ENCODE measurements at places on chromosomes 6 and 20.
A peak's percentile ranks its signal among the peaks of the same experiment; 100 is the strongest.

GRCh38 chr6:4571011-4571410 lies 205.2 kb upstream of the CDYL start:
- DNase-seq: no peak

GRCh38 chr6:112086744-112087135 lies 542 bp downstream of the TUBE1 start:
- DNase-seq: peak; percentile 63

DNA sequence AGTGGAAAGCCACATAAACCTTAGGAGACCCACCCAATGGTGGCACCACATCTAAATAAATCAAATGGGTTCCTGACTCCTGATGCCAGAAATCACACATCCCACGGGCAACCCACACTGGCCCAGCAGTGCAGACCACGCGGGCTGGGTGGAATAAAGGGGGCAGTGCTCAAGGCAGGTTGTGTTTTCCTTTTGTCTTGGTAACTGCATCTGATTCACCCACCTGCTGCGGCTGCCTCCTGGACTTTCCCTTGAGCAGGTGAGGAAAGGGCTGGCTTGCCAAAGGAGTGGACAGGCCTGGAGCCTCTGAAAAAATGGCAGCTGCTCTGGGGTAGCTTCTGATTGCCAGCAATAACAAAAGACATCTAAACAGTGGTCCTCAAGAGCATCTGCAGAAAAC lies 119.5 kb upstream of the KCNK16 start:
- DNase-seq: no peak

GRCh38 chr6:49001856-49002541 lies 461.1 kb downstream of the MMUT start:
- DNase-seq: no peak

- no peak for DNase-seq
These were observed 16.2 kb downstream of the DNAJC5 start for GRCh38 chr20:63911176-63911575.

GRCh38 chr20:32706486-32706885 lies 32.7 kb upstream of the C20orf203 start:
- no peak for DNase-seq

DNA sequence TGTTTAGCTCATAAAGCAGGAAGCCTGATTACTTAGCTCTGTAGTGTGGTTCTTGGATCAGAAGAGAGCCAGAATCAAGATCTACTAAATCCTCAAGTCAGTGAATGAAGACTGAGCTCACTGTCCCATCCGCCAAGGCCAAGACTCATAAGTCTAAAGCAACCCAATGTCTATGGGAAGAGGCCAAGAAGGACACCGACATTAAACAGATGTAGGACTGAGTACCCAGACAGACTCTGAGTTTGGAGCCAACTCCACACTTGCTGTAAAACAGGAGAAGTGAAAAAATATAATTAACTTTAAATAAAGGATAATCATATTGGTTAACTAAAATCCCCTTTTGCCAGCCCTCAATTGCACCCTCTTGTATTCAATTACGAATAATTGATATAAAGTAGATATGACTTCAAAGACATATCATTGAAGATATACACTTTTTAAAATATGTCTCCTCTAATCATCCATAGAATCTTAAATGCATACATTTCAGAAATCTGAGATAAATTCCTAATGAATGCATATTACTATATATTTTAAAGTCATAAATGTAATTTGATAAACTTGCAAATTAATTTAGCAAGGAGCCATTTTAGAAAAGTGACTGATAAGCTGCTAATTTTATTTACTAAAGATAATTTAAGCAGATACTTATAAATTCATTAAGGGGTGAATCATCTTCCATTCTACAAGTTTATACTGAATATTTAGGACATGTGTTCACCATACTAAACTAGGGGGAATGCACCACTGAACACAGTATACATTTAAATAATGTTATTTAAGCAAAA lies 617.0 kb upstream of the ARID1B start:
- DNase-seq: no peak

- no peak for DNase-seq
These were observed 111.9 kb downstream of the PPP1R14C start for GRCh38 chr6:150254770-150255169.

DNA sequence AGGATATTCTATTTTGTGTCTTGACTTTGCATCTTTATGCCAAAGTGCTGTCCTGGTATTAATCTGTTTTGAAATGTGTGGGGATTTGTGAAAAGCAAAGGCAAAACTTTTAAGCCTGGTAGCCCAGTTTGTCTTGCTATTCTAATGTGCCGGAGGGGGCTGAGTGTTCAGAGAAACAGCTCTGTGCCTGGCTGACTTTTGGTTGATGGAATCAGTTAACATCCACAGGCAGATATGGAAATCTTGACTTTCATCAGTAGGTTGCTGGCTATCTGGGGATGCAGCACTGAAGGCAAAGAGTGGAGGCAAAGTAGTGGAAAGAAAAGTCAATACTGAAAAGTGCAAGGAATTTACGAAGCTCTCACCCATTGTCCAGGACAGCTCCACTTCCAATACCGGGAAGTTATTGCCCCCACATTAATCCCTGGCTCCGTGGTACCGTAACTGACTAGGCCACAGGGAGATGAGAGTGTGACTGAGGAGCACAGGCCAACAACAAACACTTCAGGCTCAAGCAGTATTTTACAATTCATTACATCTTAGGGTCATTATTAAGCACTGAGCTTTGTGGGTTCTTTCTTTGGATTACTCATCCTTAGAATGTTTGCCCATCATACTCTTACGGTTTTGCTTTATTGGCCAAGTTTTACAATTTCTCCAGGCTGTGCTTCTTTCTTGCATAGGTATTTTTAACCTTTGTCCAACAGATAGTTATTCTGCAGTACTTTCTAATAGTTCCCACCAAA lies 164.6 kb downstream of the MTFR2 start:
- no peak for DNase-seq

- no peak for DNase-seq
These were observed 25.0 kb downstream of the TTBK1 start for GRCh38 chr6:43268355-43268700.

DNA sequence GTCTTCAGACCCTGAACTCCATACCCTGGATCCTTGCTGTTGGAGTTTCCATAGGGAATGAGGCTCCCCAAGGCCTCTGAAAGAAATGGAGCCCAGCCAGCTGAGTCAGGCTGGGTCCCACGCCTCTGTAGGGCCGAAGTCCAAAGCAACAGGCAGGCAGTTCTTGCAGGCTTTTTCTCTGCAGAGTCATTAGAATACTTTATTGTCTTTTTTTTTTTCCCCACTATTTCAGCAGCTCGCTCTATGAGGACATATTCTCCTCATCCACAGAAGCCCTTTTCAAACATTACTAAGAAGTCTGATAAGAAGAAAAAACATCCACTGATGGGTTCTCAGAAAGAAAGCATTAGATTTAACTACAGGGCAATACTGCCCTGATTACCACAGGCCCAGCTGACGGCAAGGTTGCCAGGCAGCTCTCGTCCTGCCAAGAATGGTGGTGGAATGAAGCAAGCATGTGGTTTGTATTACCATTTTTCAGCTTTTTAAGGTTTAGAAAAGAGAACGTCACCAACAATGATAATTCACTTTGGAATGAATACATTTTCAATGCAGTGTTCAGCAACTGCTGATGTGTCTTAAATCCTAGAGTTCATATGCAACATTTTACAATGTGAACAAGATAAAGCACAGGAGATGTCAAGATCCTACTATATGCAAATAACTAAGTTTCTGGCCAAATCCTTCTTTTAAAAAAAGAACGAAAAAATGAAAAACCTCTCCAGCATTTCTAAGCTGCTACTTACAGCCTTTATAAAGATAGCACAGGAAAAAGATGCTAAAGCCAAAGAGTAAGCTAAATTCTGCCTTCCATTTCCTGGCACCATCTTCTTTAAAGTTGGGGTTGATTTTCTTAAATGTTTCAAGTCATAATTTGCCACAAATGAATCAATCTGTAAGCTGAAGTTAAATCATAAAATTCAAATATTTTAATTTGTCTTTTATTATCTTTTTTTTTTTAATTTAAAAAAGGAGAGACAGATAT lies 223.6 kb upstream of the CITED2 start:
- DNase-seq: peak; percentile 59

DNA sequence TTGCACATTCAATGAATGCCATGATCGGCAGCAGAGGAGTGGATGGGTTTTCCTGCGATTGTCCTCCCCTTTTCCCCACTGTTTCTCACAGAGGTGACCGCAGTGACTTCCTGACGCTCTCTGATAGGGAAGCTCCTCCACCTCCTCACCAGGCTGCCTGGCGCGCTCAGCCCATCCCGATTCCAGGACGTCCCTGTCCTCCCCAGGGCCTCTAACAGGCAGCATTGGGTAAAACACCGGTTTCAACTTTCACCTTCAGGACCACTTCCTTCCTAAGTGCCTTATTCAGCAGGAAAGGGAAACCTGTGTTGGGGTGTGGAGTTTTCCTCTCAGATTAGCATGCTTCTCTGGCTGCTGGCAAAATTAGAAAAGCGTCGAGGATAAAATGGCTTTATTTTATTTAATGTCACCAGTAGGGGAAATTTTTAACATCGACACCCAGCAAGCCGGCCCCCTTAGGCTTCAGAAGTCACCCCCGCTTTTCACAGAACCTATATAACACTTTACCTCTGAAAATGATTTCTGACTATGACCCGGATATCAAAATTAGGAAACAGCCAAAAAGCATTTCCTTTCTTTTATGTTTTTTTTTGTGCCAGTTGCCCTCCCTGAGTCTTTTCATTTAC lies 570.4 kb upstream of the GJE1 start:
- DNase-seq: peak; percentile 27

GRCh38 chr20:46179862-46180261 lies 61.7 kb downstream of the CD40 start:
- DNase-seq: no peak

GRCh38 chr20:14307956-14308355 lies 29.5 kb downstream of the FLRT3 start:
- no peak for DNase-seq

DNA sequence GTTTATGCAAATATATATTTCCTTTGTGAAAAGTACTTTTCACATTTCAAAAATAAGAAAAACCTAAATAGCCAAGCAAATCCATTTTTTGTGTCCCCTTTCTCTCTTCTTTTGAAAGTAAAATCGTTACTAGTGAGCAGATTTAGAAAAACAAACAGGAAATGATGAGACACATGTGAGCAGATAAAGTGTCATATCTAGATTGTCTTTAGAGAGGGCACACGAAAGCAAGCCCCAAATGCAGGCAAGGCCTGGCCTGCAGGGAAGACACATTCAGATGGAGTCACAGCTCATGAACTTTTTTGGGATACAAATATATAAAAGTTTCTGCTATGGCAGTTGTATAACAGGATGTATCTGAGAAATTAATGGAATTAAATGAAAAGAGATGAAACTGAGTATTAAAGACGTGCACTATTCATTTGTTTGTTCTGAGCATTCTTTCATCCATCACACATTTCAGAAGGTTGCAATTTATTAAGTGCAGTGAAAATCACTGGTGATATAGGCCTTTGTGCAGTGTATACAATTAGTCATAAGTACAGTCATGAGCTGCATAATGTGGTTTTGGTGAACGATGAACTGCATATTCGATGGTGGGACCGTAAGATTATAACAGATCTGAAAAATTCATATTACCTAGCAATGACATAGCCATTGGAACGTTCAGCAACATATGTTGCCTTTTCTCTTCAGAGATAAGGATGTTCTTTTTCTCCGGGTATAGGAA lies 101.4 kb downstream of the PACRG start:
- no peak for DNase-seq

DNA sequence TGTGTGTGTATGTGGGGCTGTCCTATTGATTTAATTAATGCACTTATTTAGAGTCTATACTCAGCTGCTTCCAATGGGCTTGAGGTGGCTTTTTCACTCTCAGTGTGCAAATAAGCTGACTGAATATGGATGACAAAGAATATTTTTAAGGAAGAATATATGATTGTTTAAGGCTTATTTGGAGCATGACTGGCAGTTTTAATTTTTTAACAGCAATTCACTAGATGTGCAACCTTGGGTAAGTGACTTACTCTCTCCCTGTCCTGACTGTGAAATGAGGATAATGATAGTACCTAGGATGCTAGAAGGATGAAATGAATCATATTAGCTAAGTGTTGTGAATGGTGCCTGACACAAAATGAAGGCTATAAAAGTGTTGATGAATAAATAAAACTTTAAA lies 67.9 kb downstream of the CLIC5 start:
- DNase-seq: no peak

- peak; percentile 89 for DNase-seq
These were observed 21.3 kb downstream of the TNXB start for GRCh38 chr6:32087574-32088486.

DNA sequence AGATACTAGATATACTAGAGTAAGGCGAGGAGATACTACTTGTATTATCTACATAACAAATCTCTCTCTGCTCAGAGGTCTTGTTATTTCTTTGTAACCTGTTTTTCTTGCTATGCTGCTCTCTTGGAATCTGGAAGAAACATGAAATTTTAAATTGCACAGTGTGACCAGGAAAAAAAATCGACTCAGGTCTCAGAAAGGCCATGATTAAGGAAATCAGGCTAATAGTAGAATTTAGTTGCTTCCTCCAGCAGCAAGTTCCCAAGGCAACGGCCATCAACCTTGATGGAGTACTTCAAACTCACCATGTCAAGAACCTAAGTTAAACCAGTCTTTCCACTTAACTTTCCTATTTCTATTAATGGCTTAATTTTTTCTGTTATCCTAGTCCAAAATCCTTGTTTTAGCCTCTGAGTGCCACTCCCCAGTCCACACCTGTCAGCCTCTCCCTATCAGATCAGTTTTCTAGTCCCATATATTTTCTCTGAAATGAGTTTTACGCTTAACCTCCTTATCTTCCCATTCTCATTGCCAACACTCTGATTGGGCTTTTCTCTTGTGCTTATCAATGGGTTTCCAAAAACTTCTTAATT lies 87.7 kb upstream of the BEND3 start:
- DNase-seq: no peak

- no peak for DNase-seq
These were observed 329.2 kb downstream of the DHX35 start for GRCh38 chr20:39291301-39291700.

- peak; percentile 12 for DNase-seq
These were observed 70.9 kb downstream of the ATG5 start for GRCh38 chr6:106254636-106255035.

DNA sequence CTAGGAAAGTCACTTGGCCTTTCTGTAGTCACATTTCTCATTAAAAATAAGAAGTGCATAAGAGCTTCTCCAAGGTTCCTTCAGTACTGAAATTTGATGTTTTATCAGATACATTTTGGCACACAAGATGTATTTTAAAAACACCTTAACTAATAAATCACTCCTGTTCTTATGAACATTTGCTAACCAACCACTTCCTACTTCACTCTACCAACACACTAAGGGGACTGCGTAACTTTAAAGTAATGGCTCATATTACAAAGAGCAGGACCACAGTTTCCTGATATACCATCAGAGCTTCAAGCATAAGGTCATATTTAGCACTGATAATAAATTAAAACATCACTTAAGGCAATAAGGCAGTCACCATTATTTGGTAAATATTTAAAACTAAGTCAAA lies 104.4 kb downstream of the RALGAPA2 start:
- DNase-seq: no peak

DNA sequence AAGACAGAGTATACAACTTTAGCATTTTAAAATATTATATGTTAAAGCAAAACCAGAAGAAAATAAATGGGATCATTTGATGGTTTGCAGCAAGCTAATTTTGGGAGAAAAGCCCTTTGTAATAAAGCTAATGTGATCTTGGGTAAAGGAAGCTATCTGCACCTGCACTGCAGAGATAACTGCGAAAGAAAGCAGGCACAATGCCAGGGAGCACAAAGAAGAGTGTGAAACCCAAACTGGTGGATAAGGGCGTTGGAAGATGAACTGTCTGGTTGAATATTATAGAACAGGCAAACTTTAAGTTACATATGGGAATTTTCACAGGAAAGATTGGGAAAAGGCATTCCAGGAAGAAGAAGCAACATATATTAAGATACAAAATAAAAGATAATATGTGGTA lies 179.2 kb upstream of the KHDRBS2 start:
- peak; percentile 90 for DNase-seq
